T-helper 2 cell treated with Interferon-gamma antibody and Interleukin-4, amounts not matched to agents 5 μg/mL and 100 μg/mL, for 36 hours (primary cell): ENCODE measurements at places on chromosomes 16 and 17.

DNA sequence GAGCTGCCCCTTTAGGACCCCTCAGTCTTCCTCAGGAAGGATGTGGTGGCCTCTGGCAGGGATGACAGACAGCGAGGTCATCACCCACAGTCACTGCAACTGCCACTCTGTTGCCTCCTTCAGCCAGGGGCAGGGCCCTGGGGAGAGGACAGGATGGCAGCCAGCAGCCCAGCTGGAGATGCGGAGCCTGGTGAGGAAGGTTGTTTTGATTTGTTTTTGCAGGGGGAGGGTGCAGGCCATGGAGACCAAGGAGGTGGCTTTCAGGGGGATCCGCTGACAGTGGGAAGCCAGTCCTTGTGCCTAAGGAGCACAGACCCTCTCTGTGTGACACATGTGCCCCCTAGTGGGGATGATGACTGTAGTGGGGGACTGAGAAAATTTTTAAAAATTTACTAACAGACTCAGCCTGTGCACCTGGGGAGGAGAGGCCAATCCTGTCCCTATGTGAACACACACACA is 7.4 kb downstream of the PRCD start:
- DNase-seq: peak; percentile 28

DNA sequence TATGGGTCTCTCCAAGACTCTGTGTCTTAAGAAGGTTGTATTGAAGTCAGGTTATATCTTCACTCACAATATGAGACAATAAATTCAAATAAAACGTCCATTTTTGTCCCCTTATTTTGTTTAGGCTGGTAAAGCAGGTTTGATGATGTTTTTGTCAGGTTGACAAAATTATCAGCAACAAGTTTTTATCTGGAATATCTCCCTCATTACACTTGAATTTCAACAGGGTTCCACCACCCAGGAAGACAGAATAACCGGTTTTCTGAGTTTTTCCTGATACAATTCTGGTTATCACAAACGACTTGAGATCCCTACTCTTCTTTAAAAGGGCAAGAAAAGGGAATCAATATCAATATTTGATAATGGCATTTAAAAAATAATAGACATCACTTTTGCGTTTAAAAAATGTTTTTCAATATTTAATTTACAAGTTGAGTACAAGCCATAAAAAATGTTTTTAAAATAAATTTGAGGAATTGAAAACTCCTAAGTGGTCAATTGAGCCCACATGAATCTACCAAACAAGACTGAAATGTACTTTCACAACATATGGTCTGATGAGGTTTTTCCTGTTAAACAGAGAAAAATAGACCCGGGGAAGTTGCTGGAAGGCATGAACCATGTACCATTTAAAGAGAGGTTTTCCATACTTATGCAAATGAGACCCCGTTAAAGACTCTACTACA is 1.4 kb upstream of the ATP6V0A1 start:
- no peak for DNase-seq

DNA sequence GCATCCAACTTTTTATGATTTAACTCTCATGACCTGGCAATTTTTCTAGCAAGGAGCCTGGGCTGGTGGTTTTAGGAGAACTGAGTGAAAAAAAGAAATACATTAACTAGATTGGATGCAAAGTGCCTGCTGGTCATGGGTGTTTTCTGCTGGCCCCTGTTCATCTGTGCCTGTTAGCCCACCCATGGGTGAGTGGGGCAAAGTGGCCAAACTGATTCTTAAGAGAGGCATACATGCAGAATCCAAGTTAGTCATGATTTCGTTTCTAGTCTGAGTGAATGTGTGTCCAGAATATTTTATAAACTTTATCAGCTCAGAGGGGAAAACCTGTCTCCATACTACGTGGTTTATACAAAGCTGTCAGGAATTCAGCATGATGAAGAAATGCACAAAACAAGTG is 4.6 kb upstream of the ITGAD start:
- no peak for DNase-seq

- DNase-seq: no peak
These were observed 125.0 kb downstream of the HS3ST3A1 start for GRCh38 chr17:13476720-13477119.

- DNase-seq: no peak
These were observed 316.9 kb downstream of the SEC14L1 start for GRCh38 chr17:77457572-77458201.

GRCh38 chr16:79628501-79628975 is 28.0 kb upstream of the MAF start:
- DNase-seq: peak; percentile 90

GRCh38 chr16:2022723-2023091 is 3.1 kb downstream of the NPW start:
- DNase-seq: no peak

- DNase-seq: no peak
These were observed 5.4 kb downstream of the DYNLL2 start for GRCh38 chr17:58088624-58089023.

- no peak for DNase-seq
These were observed 96.5 kb downstream of the WSCD1 start for GRCh38 chr17:6166492-6167179.

GRCh38 chr16:22285080-22285479 is 12.1 kb upstream of the POLR3E start:
- DNase-seq: no peak

DNA sequence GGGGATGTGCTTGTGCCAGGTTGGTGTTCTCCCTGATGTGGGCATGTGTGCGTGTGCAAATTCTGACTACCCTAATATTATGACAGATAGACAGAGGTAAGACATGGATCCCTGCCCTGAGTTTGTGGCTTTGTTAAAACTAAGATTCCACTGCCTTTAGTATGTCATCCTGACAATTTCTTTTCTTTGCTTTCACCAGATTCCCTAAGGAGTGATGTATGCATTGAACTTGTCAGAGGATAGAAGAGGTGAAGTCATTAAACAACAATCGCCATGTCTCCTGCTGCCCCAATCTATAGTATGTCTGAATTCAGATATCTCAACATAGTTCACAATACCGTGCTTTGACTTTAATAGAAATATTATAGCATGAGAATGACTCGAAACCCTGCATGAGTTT is 137.1 kb upstream of the ELAC2 start:
- DNase-seq: no peak

DNA sequence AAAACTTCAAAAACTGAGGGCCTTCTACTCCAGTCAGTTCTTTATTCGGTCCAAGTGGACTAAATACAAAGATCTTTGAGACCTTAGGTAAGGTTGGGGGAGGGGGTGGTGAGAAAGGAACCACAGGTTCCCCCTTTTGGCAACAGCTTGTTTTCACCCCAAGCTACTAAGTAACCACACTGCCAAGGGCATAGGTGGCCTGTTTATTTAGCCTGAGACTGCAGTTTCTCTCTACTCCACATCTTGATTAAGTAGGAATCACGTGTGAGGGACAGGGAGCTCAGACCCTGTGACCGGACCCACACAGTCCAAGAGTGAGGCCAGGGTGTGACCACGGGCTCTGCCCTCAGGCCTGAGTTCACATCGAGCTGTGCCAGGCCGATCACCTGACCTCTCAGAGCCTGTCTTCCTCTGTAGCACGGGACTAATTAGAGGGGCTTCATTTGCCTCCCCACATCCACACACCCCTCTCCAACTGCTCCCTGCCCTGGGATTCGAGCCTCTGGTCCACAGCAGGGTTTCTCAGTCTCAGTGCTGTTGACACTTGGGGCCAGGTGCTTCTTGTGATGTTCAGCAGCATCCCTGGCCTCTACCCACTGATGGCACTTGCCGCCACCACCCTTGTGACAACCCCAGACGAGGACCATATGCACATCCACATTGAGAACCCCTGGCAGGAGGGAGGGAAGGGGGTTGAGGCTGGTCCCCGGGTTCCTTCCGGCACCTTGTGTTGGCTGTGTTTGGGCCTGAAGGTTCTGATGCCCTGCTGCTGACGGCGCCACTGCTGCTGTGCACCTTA is 17.8 kb downstream of the ST6GALNAC2 start:
- DNase-seq: no peak

DNA sequence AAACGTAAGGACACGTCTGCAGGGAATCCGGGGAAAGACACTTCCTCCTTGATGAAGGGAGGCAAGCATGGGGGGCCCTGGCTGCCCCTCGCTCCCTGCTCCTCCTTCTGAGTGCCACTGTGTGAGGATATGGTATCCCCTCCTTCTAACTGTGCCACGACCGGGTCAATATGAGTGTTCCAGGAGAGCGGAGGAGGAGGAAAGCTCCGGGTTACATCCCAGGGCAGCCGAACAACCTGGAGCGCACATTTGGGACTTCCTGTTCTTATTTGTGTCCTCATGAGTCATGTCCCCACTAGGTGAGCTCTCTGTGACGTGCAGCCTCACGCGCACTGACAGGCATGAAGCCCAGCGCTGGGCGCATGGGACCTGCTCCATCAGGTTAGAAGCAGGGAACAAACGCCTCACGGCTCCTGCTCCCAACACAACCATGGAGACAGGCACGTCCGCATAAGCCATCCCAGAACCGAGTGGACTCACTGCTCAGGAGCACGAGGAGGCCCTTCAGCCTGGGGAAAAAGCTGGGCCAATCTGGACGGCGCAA is 92.9 kb upstream of the DNAH17 start:
- DNase-seq: no peak

DNA sequence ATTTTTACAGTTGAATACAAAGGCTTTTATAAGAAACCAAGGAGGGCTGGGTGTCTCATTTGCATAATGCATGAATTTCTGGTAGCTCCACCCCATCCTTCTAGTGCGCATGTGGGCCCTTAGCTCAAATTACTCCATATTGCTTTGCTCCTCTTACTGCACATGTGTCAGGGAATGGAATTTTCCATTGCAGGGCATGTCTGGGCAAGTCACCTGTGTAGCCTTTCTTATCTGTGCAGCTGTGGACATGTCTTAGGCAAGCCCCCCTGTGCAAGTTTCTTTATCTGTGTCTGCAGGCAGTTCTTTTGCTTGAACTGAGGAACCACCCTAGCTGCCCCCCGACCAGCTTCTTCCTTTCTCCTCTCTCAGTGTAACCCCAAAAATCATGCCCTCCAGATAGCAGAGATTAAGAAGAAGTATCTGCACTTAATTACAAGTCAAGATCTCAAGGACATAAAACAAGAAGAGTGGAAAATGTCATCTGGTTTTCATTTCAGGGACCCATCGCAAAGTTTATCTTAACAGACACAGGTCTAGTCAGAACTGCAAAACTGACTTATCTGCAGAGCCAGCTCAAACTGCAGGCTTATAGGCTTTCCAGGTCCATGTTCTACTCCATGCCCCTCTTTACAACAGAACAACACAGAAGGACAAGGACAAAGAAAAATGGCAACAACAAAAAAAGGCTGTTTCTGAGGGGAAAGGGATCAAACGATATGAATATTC is 137.9 kb upstream of the HS3ST4 start:
- DNase-seq: no peak

- DNase-seq: no peak
These were observed 843 bp downstream of the ZNF174 start for GRCh38 chr16:3401719-3402397.

DNA sequence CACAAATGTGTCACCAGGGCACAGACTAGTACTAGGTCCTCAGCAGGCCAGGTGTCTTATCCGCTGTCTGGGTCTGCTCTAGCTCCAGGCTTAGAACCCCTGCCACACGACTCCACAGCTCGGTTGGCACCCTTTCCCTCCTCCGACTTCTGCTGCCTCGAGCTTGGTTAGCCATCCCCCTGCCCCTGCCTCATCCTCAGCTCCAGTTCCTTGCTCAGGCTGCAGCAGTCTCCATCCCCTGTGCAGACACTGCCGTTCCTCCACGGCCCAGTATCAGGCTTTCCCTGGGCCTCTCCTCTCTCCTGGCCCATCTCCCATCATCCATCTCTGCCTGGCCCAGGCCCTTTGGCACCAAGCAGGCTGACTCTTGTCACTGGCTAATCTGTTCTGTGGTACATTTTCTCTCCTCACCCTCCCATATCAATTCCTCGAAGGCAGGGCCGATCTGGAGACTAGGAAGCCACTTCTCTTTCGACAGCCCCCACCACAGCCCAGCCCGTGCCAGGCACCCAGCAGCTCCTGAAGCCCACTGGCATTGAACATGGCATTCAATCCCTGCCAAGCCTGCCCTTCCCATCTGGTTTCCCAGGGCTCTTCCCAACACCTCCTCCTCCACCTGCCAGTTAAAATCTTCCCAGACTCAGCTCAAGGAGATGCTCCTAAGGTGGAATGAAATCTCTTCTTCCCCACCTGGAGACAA is 1.4 kb upstream of the GRN start:
- DNase-seq: no peak

DNA sequence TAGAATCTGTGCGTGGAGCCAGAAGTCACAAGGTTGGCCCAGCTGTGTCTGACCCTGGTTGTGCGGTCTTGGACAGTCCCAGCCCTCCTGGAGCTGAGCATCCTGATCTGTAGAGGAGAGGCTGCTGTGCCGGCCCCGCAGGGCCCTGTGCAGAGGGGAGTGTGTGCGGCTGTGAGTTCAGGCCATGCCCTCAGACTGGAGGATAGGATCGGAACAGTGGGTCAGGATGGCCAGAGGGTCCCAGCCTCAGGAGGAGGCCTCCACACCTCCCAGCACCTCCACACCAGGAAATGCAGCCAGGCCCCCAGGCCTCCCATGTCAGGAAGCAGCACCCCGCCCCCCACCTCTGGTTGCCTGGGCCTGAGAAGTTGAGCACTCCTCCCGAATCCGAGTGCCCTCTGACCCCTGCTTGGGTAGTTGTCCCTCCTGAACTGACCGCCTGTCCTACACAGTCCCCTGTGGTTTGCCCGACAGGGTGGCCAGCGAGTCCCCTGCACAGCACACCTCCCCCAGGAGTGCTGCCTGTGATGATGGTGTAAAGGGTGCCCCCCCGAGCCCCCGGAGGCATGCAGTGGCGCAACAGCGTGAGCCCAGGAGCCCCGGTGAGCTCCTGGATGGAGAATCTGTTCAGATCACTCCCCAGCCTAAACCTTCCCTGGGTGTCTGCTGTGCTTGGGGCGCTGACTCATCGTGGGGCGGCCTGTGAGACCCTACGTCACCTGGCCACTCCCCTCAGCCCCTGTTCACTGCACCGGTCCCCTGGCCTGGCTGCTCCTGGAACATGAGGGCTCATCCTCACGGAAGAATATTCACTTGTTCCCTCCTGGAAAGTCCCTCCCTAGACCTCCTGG is 285.2 kb downstream of the SEC14L1 start:
- no peak for DNase-seq

GRCh38 chr16:54926166-54926838 is 4.4 kb upstream of the IRX5 start:
- DNase-seq: no peak

- no peak for DNase-seq
These were observed 427.5 kb upstream of the PSMD7 start for GRCh38 chr16:73869126-73869525.

GRCh38 chr17:79748295-79749099 is 17.8 kb downstream of the ENPP7 start:
- no peak for DNase-seq

DNA sequence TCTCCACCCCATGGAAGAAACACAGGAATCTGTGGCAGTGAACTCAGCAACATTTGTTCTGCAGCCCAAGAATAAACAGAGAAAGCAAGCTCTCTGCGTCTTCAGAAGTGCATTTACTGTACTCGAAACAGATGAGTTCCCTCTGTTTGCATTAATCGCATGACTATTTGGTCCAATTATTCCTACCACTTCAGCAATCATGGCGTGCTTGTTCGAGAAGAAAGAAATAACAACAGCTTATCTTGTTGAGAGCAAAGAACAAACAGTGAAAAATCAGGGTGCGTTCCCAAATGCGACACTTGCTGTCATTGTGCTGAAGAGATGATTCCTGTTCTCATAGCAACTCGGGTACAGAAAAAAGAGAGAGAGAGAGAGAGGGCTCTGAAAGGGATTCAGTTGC is 445.3 kb upstream of the MAF start:
- DNase-seq: no peak
